ENCODE measurements at places on chromosomes 13 and 19.
A peak's percentile ranks its signal among the peaks of the same experiment; 100 is the strongest.

GRCh38 chr19:18058208-18059009 lies 28.3 kb downstream of the IL12RB1 start:
- DNase-seq: peak; percentile 89

DNA sequence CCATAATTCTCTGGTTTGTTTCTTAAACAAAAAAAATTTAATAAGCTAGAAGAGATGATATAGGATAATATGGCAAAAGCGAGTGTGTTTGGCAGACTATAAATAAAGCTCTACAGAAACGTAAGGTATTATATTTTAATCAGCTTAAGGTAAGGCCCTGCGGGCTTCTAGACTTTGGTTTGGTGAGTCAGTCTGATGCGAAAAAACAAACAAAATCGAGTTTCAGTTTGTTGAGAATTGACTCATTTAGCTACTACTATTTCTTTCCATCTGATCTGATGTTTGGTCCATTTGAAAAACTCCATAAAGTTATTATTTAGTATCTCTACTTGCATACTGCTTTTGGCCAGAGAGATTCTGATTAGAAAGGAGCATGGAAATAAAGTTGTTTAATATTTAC lies 138.0 kb downstream of the MIPEP start:
- no peak for DNase-seq

DNA sequence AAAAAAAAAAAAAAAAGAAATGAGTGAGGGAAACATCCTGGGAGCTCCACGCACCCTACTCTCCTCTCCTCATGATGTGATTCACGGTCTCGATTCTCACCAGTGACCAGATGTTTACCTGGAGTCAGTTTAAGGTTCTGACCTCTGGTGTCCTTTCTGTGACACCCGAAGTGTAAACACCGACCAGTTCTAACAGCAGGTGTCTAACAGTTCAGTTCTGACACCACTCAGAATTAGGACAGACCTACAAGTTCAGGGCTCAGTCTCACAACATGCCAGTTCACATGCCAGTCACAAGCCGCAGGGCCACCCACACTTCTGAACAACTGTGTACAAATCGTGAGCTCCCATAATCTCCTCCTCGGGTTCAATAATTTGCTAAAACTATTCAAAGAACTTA lies 6.0 kb downstream of the ZNF564 start:
- no peak for DNase-seq

- no peak for DNase-seq
These were observed 49.3 kb downstream of the NDFIP2 start for GRCh38 chr13:79530270-79530669.

- no peak for DNase-seq
These were observed 161.2 kb downstream of the IRS2 start for GRCh38 chr13:109625156-109625555.

DNA sequence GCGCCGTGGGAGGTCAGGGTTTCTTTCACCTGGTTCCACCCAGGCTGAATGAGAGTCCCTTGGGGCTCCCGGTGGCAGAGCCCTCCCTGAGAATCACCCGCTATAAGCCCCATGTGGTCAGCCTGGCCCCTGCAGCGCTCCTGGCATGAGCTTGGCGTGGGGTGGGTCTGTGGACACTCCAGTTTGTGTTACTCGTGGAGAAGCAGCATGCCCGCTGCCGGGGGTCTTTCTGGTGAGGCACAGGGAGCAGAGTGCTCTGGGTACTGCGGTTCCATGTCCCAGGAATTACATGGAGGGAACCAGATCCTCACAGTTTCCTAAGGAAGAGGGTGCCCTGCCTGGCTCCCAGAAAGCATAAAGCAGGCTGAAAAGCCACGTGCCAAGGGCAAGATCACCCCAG lies 62.2 kb downstream of the SMARCA4 start:
- DNase-seq: no peak

- peak; percentile 19 for DNase-seq
These were observed 3.9 kb downstream of the ZNF266 start for GRCh38 chr19:9431475-9431874.

- DNase-seq: peak; percentile 78
These were observed 10.1 kb upstream of the SLC25A42 start for GRCh38 chr19:19053508-19054314.

- no peak for DNase-seq
These were observed 115.4 kb downstream of the UGGT2 start for GRCh38 chr13:95937714-95938320.

DNA sequence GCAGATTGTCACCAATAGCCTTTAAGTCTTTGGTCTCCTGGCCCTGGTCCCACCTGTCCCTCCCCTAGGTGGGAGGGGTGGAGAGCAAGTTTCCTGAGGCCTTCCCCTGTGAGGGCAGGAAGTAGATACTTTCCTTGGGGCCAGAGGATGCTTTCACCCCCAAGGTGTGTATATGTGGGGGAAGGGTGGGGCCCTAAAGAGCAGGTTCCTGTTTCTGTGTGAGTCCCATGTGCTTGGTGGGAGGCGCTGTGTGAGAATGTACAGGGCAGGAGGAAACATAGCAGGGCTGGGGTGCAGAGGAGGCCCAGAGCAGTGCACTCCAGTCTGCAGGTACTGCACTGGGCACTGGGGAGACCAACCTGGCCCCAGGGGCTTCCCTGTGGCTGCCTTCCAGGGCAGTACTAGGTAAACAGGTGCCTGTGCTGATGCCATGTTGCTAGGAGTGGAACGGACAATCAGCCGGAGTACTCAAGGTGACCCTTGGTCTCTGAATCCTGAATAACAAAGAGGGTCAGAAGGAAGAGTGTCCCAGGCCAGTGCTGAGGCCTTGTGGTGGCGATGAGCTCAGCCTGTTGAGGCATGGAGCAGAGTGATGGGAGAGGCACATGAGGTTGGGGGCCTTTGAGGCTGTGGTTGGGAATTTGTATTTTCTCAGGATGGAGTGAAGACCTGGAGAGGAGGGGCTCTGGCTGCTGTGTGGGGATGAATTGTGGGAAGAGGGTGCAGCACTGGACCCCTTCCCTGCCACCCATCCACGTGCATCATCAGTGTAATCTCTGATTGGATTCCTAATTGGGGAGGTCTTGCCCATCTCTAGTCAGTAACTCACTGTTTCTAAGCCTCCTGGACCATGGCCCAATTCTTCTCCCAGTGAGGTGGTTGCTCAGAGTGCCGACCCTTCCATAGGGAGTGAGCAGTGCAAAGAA lies 5.1 kb downstream of the EGLN2 start:
- no peak for DNase-seq

DNA sequence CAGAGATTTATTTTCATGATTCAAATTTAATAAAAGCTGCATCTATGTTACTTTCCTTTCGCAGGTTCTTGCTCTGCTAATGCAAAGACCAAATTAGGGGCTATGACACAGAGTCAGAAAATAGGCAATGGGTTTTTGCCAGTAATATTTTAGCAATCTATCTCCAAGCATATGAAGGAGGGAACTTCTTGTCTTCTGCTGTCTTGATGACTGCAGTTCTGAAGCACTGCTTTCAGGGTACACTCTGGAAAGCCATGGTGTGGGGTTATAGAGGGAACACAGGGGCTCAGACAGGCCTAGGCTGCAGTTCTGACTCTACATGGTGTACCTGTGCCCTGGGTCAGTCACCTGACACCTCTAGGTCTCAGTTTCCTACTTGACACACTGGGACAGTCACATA lies 263.4 kb downstream of the DNAJC15 start:
- no peak for DNase-seq

DNA sequence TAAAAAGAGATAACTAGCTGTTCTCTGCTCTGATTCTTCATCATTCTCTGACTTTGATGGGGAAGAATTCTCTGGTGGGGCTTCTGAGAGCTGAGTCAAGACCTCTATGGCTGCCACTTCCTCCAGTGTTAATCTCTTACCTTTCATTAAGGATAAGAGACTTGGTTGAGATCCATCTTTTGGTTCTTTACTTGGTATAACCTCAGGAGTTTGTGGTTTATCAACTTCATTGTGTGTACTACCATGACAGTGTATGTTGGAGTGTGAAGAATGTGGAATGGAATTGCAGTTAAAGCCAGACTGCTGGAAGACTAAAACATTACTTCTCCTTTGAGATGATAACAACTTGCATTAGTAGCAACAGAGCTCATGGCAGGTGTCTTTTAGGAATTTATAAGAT lies 222.0 kb downstream of the SLITRK5 start:
- no peak for DNase-seq

- peak; percentile 95 for DNase-seq
These were observed at the start of gene NR2C2AP for GRCh38 chr19:19203012-19203856. Gene NR2C2AP (minus strand): TSS chr19:19203414. CDS start chr19:19203060, 354 bp downstream.
